GM23248 (cell line): ENCODE measurements at places on chromosomes 5 and 9. TPM values are rescaled to one million over a fixed set of nuclear protein-coding genes. Genes with fewer than 3 reads are reported as not detected.

The TTC1 gene
- 67.5 and 67.7 TPM in 2 replicates for polyA plus RNA-seq

DNA sequence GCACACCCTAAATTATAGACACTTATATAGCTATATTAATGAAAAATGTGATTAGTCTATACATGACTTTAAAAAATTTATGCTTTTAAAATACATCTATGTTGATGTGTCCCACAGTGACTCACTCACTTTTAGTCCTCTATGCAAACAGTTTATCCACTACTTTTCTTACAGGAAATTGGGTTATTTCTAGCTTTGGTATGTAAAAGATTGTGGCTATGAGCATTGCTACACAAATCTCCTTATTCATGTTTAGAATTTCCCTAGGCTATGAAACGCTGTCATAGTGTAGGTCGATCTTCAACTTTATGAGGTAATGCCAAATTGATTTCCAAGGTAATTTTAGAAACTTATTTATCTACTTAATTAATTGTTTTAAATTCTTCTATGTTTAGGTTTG is 687.4 kb downstream of the PRR16 start:
- H3K27me3 ChIP-seq = no peaks in the 10 kb centered on the region
- H3K4me1 ChIP-seq = no peaks in the 10 kb centered on the region
- no peak overlapping the region for H3K4me3 ChIP-seq
- no peak for DNase-seq
- no peak overlapping the region for H3K27ac ChIP-seq

DNA sequence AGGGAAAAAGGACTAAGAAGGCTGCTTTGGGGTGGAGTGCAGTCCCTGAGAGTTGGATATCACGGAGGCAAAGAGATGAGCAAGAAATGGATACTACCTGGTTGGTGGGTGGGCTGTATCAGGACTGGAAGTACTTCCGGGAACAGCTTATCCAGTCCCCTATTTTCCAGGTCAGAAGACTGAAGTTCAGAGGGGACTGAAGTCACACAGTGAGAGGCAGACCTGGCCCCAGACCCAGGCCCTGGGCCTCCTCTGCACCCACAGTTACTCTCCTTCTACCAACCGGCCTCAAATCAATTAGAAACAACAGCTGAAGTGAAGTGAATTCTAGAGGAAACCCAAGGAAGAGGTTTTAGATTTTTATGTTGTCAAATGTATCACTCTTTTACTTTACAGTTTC is 93.6 kb upstream of the ALDH1B1 start:
- no peaks in the 10 kb centered on the region for H3K4me1 ChIP-seq
- H3K36me3 ChIP-seq = no peaks in the 10 kb centered on the region
- no peak for DNase-seq
- H3K27ac ChIP-seq = no peak overlapping the region
- H3K4me3 ChIP-seq = no peak overlapping the region

- DNase-seq = peak; percentile 5
- H3K4me3 ChIP-seq = no peak overlapping the region
- H3K4me1 ChIP-seq = peaks cover 9% of the 10 kb centered on the region; the same call in 1 of the 2 replicates
Observed at GRCh38 chr9:122059955-122060324, 33.2 kb downstream of the TTLL11 start.

- DNase-seq = peak; percentile 31
- H3K27me3 ChIP-seq = no peaks in the 10 kb centered on the region
- peak overlapping the region; percentile 55 for H3K4me3 ChIP-seq
Observed at GRCh38 chr9:650362-650761, 191.1 kb upstream of the DMRT1 start.

DNA sequence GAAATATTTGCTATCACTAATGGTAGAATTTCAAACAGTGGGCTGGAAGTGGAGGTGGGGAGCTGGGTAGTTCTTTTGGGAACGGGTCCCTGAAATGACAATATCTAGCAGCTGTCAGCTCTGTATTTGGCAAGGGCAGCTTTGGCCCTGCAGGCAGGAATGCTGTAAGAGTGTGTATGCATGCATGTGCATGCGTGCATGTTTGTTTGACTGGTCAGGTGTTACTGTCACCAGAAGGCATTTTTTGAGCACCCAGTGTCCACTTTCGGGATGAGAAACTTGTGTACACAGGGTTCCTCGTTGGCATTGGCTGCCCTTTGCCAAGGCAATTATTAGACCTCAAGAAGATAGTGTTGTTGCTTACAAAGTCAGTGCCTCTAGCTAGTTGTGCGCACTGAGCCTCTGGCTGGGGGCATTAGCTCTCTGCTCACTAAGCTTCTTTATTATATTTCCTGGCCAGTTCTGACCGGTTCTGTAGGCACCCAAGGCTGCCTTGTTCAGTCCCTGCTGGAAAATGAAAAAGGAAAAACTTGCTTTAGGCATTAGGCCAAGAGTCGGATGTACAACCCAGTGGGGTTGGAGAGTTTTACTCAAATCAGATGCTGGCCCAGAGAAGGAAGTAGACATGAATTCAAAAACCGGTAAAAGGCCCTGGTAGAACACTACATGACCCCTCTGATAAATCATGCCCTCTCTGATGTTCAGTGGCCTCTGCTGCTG is 2.0 kb downstream of the CYFIP2 start:
- no peaks in the 10 kb centered on the region for H3K27me3 ChIP-seq
- H3K27ac ChIP-seq = no peak overlapping the region
- no peak overlapping the region for H3K4me3 ChIP-seq
- H3K4me1 ChIP-seq = no peaks in the 10 kb centered on the region
- DNase-seq = no peak
- no peaks in the 10 kb centered on the region for H3K36me3 ChIP-seq

DNA sequence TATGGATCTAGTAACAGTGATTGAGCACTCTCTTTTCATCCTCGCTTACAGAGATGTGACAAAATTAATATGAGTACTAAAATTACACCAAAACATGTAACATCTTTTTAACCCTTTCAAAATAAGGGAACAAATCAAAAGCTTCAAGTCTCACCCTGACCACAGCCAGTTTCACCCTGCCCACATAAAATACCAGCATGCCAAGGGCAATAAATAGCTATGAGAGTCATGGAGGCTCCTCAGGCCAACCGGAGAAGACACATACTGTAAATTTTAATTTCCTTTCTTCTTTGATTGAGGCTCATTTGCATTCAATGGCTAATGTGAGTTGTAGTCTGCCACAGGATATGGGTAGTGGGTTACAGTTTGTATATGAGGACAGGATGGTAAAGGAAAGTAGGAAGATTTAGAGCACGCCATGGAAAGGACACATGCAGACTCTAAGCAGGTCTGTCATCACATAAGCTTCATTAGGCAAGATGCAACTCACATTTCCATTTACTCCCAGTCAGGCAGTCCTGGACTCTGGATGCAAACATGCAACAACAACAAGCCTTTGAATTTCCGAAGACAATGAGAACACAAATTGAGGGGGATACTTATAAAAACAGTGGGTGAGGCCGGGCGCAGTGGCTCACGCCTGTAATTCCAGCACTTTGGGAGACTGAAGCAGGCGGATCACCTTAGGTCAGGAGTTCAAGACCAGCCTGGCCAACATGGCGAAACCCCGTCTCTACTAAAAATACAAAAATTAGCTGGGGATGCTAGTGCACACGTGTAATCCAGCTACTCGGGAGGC is 11.3 kb downstream of the IL4 start:
- no peaks in the 10 kb centered on the region for H3K27me3 ChIP-seq
- H3K27ac ChIP-seq = no peak overlapping the region
- no peak overlapping the region for H3K4me3 ChIP-seq
- no peaks in the 10 kb centered on the region for H3K36me3 ChIP-seq
- H3K4me1 ChIP-seq = peaks cover 17% of the 10 kb centered on the region

DNA sequence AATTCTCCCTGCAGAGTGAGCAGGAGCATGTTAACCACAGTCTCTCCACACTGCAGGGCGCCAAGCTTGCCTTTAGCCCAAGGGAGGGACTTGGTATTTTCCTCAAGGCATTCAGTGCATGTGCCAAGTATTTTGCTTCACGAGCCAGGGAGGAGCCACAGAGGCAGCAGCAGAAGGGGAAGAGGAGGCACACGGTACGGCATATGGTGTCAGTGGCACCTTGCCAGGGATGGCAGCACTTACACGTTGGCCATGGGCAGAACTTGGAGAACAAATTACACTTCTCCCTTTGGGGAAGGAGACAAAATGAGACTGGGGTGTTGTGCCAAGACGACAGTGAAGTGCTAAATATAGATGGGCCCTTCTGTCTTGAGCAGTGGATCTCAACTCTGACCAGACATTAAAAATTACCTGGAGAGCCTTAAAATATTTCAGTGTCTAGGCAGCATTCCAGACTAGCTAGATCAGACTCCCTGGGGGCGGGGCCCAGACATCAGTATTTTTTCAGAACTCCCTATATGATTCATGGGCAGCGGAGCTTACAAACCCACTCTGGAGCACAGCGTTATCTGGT is 155.8 kb downstream of the DRD1 start:
- no peak overlapping the region for H3K27ac ChIP-seq
- no peaks in the 10 kb centered on the region for H3K36me3 ChIP-seq
- no peak overlapping the region for H3K4me3 ChIP-seq
- no peaks in the 10 kb centered on the region for H3K27me3 ChIP-seq
- H3K4me1 ChIP-seq = no peaks in the 10 kb centered on the region

- peak; percentile 75 for DNase-seq
- H3K27me3 ChIP-seq = no peaks in the 10 kb centered on the region
- peak overlapping the region; percentile 70 for H3K27ac ChIP-seq
- peaks cover 7% of the 10 kb centered on the region; the same call in 1 of the 2 replicates for H3K4me1 ChIP-seq
Observed at GRCh38 chr5:123035918-123036390, 571 bp downstream of the PPIC start.

DNA sequence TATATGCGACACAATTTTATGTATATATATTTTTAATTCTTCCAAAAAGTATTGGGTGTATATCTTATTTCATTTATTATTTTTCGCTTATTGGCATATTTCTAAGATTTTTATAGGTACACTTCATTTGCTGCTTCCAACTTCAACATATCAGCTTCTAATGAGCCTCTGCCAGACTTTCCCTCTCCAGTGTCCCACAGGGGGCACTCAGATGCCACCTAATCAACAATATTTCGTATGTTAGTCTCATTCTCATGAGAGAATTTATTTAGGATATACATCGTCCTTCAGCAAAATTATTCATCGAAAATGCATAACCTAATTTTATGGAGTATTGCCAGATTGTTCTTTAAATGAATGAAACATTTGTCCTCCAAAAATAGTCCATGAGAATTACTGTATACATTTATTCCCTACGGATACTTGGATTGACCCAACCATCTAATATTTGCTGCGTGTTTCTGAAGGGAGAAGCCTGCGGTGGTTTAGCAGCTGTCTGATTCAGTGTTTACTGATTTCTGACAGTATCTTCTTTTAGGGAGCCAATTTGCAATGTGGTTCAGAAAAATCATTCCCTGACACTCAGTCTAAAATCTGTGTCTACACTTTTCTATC is 100.6 kb upstream of the SELENOP start:
- no peaks in the 10 kb centered on the region for H3K36me3 ChIP-seq
- peak; percentile 67 for DNase-seq
- no peak overlapping the region for H3K27ac ChIP-seq
- no peaks in the 10 kb centered on the region for H3K4me1 ChIP-seq
- H3K27me3 ChIP-seq = peaks cover 13% of the 10 kb centered on the region

DNA sequence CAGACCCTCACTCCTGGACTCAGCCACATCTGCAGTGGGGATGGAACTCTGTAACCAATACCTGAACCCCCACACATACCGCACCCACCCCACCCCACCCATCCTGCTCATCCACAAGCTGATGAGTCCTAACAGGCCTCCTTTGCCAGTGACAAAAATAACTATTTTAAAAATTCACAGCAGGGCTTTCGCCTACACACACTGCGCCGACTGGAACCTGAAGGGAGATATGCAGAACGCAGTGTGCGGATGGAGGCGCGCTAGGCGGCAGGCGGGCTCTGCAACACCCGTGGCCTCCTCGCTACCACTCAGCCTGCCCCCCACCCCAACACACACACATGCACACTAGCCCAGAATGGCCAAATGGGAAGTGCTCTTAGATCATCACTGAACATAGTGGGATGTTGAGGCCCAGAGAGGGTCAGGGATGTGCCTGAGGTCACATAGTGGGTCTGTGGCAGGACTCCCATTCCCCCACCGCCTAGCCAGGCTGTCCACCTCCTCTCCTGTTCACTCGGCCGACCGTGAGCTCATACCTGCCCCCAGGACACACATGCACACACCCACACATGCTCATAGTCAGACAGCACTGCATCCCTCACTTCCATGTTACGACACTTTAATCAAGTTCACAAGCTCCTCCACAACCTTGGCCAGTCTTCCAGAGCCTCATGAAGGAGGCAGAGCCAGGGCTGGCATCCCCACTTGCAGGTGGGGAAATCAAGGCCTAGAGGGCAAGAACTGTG is 6.3 kb upstream of the CAMK2A start:
- peak; percentile 38 for DNase-seq
- no peak overlapping the region for H3K27ac ChIP-seq
- no peaks in the 10 kb centered on the region for H3K36me3 ChIP-seq
- H3K4me1 ChIP-seq = peaks cover 25% of the 10 kb centered on the region
- H3K4me3 ChIP-seq = no peak overlapping the region

DNA sequence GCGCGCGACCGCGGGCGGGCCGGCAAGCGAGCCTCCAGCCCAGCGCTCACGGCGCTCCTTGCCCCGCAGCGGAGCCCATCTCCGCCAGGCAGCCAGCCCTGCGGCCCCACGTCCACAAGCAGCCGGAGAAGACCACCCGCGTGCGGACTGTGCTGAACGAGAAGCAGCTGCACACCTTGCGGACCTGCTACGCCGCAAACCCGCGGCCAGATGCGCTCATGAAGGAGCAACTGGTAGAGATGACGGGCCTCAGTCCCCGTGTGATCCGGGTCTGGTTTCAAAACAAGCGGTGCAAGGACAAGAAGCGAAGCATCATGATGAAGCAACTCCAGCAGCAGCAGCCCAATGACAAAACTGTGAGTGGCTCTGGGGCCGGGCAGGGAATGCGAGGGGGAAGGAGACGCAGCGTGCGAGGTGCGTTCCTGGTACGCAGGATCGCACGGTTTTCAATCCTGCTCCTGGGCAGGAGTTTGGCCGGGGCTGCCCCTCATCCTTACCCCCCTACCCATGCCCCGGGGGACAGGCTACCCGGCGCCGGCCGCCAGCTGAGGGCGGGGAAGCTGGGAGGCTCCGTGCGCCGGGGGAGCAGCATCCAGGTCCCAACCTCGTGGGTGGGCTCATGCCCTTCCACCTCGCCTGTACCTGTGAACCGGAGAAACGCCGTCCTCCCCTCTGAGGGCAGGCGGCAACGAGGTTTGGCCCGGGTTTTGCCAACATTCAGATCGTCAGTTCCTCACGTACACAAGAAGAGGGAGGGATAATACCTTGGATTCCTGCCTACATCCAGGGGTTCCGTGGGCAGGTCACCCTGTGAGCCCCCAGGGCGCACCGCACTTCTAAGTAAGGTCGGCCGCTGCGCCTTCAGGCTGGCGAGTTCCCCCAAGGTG is 6.6 kb downstream of the ISL1 start:
- peaks cover 62% of the 10 kb centered on the region for H3K27me3 ChIP-seq
- H3K27ac ChIP-seq = no peak overlapping the region
- peak; percentile 38 for DNase-seq
- H3K4me3 ChIP-seq = 0 out of 2 replicates have a peak overlapping the region, but pooled peaks have one; percentile 41

- DNase-seq = no peak
- H3K4me1 ChIP-seq = no peaks in the 10 kb centered on the region
- H3K27ac ChIP-seq = no peak overlapping the region
- H3K4me3 ChIP-seq = no peak overlapping the region
- H3K27me3 ChIP-seq = no peaks in the 10 kb centered on the region; the same call in 1 of the 2 replicates
Observed at GRCh38 chr5:175894271-175894670, 22.9 kb downstream of the CPLX2 start.
